ENCODE measurements at places on chromosomes 7 and 10. TPM values are rescaled to one million over a fixed set of nuclear protein-coding genes. Genes with fewer than 3 reads are reported as not detected.

Gene TAS2R41
- total RNA-seq, result not detected

GRCh38 chr7:67554986-67555385 lies 558.4 kb downstream of the TYW1 start:
- ATAC-seq, result no peak

DNA sequence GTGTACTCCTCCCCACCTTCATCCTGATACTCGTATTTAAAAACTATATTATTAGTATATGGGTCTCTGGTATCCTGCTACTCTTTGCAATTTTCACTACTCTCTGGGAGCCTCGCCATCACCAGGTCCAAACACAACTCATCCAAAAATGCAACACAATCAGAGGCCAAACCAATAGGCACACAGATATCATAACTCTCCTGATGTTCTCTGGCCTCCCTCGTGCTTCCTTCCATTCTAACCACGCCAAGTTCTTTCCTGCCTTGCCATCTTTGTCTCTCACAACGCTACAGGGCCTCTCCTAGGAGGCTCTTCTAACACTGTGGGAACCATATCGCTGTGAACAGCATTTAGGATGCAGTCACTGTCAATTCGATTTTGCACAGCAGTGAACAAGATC lies 7.3 kb downstream of the RHEB start:
- no peak for ATAC-seq

DNA sequence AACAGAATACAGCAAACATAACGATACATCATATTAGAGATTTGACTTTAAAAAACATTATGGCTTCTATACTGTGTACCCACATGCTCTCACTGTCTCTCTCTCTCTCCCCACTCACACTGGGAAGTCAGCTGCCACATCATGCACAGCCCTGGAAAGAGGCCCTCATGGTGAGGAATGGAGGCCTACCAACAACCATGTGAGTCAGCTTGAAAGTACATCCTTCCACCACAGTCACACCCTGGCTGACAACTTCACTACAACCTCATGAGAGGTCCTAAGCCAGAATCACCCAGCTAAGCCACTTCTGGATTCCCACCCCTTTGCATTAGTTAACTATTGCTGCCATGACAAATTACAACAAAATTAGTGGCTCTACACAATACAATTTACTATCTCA lies 23.3 kb upstream of the GPR22 start:
- no peak for ATAC-seq

GRCh38 chr10:15254808-15255648 lies 86.5 kb upstream of the NMT2 start:
- ATAC-seq, result peak; percentile 87

GRCh38 chr7:75639071-75639885 lies 99.5 kb downstream of the HIP1 start:
- ATAC-seq, result peak; percentile 55

Gene SLC16A9
- total RNA-seq, result 95.7 TPM

DNA sequence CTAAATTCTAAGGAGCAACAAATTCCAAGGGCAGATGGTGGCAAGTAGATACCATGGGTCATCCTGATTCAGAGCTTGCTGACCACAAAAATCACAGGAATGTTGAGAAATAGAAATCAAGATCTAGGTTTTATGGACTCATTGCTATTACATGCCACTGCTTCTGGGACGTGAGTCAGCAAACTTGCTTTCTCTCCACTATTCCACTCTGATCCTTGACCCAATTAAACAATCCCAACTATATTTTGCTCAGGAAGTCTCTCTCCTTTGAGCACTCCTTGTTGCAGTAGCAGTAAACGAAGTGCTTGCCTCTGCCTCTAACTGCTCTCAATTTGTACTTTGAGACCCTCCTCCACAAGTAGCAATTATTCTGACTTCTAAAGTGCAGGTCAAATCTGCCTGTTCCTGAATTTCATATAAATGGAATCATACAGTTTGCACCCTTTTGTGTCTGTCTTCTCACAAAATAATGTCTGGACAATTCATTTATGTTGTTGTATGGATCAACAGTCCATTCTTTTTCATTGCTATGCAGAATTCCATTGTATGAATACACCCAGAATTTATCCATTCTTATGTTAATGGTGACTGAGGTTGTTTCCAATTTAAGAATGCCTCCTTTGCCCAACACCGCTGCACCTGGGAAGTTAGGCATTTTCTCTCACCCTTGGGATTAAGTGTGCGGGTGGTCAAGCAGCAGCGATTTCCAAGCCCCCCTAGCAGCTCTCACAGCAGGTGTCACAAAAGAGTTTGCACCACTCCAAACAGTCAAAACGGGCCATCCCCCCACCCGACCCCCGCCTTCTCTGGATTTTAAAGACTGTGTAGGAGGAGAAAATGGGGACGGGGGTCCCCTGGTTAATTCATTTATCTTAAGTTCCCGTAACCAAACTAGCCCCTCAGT lies 35.9 kb downstream of the ACSM6 start:
- no peak for ATAC-seq

Gene HOXA13
- total RNA-seq, result 0.05 TPM

- ATAC-seq, result no peak
These were observed 4.8 kb upstream of the RAPGEF5 start for GRCh38 chr7:22361795-22362194.

GRCh38 chr10:50310560-50311174 lies 59.4 kb upstream of the ASAH2 start:
- ATAC-seq, result no peak

Gene CCDC3
- total RNA-seq, result 1.1 TPM

GRCh38 chr10:89954061-89954460 lies 252.7 kb downstream of the KIF20B start:
- no peak for ATAC-seq

Gene GATAD1
- 29.9 TPM for total RNA-seq

DNA sequence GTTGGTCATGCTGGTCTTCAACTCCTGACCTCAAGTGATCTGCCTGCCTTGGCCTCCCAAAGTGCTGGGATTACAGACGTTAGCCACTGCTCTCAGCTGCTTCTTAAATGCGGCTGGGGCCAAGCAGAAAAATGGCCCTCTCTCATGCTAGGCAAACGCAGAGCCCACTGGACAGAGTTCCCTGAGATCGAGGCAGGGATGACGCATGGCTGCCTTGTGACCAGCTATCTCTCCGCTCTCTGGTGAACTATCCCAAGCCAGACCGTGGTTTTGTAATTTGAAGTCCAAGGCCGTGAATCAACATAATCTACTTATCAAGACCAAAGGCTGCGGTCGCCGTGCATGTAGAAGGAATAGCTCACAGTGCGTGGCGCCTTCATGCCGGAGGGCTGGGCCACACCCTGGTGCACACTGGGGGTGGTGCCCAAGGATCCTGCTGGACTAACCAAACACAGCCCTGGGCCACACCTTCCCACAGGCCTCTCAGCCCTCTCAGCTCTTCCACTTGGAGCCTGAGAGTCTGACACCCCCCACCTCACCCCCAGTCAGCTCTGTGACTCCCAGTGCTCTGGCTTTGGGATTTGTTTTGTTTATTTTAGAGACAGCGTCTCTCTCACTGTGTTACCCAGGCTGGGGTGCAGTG lies 88.1 kb upstream of the CUX1 start:
- ATAC-seq, result peak; percentile 65

DNA sequence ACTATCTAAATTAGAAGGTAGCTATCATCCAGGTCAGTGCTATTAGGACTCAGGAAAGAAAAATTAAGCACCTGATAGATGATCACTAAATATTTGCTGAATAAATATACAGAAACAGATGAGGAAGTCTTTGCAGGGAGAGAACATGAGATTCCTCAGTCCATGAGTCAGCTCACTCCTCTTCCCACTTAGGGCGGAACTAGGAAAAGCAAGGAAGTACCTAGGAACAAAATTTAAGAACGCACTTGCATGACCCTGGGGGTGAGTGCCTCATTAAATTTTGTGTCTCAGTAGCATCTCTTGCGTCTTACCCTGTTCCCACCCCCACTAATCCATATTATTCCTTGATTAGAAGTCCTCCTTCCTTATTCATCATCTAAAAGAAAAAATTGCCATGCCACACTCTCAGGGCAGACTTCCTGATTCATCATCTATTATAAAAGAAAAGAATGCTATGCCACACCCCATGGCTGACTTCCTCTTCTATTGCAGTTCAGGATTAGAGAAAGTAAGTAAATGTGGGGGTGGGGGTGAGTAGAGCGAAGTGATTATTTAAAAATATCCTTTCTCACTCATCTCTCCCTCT lies 208.8 kb downstream of the THSD7A start:
- no peak for ATAC-seq

GRCh38 chr10:25933653-25934608 lies at the start of gene MYO3A:
TSS of gene MYO3A (plus strand) at chr10:25934229. CDS start at chr10:25952111, 17,882 bp downstream.
- ATAC-seq, result peak; percentile 77

DNA sequence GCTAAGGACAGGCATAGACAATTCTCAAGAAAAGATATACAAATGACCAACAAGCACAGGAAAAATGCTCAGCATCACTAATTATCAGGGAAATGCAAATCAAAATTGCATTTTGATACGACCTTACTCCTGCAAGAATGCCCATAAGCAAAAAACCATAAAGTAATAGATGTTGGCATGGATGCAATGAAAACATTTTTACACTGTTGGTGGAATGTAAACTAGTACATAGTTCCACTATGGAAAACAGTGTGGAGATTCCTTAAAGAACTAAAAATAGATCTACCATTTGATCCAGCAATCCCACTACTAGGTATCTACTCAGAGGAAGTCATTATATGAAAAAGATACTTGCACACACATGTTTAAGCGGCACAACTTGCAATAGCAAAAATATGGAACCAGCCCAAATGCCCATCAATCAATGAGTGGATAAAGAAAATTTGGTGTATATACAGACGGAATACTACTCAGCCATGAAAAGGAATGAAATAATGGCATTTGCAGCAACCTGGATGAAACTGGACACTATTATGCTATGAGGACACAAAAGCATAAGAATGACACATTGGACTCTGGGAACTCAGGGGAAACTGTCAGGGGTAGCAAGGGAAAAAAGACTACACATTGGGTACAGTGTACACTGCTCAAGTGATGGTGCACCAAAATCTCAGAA lies 59.3 kb downstream of the DGKI start:
- ATAC-seq, result no peak

DNA sequence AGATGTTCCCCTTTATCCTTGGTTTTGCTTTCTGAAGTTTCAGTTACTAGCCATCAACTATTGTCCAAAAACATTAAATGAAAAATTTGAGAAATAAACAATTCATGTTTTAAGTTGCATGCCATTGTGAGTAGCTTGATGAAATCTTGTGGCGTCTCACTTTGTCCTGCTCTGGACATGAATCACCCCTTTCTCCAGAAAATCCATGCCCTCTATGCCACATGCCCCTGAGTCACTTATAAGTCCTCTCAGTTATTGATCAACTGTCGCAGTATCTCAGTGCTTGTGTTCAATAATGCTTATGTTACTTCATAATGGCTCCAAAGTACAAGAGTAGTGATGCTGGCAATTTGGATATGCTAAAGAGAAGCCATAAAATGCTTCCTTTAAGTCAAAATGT lies 208.0 kb upstream of the FERD3L start:
- no peak for ATAC-seq

- ATAC-seq, result no peak
These were observed 92.5 kb upstream of the VIPR2 start for GRCh38 chr7:159237022-159237653.

DNA sequence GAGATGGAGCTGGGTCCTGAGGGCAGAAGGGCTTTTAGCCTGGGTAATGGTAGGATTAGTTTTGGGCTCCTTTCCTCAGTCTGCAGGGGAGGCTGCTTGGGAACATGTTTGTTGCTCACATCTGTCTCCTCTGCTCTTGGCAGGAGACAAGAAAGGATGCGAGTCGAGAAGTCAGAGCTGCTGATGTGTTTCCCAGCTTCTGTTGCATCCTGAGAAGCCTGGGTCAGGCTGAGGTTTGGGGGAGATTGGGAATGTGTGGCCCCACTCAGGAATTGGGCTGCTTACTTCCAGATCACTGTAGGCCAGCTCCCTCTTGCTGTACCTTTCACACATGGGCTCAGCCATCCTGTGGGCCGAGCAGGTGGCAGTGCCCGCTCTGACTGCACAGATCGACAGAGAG lies 79.2 kb downstream of the CCNY start:
- no peak for ATAC-seq

Gene ARL3
- 4.9 TPM for total RNA-seq

- ATAC-seq, result no peak
These were observed 8.2 kb upstream of the MAGI2 start for GRCh38 chr7:79461660-79462059.

Gene NAT16
- 3.8 TPM for total RNA-seq

GRCh38 chr7:94303118-94303517 lies 91.6 kb upstream of the COL1A2 start:
- no peak for ATAC-seq

Gene DKK1
- 115 TPM for total RNA-seq

GRCh38 chr10:106577266-106577665 lies 587.2 kb downstream of the SORCS1 start:
- ATAC-seq, result peak; percentile 29

DNA sequence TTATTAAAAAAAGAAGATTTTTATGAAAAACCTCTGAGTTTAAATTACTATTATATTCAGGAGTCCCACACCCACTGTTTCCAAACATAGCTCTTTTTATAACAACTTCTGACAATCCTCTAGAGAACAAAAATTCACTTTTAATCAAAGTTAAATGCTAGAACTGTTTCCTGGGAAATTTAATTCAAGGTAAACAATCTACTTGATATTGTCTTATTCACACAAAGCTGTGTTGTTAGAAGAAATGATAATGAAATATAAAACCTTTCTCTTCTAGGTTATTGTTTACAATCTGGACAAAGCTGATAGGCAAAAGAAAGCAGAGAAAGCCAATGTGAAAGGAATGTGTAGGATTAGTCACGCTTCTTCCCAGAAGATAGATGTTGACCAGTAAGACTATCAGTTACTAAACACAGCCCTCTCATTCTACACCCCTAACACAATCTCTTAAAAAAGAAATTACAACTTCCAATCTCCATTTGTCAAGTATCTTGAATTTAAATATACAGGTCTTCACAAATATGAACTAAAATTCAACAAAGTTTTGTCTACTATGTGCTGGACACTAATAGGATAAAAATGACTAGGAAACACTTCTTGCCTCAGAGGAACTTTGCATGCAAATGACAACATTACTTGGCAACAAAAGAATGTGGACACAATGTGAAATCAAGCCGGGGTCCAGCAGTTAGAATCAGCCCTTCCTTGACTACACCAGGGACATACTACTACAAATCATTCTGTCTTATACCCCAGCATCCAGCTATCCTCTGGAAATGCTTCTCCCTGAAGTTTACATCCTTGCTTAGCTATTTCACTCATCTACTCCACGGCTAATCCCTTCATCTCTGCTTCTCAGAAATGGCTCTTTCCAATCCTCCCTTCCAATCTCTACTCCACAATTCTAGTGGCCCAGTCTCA lies 123.7 kb downstream of the IMMP2L start:
- peak; percentile 58 for ATAC-seq

Gene OPN4
- 0.24 TPM for total RNA-seq

DNA sequence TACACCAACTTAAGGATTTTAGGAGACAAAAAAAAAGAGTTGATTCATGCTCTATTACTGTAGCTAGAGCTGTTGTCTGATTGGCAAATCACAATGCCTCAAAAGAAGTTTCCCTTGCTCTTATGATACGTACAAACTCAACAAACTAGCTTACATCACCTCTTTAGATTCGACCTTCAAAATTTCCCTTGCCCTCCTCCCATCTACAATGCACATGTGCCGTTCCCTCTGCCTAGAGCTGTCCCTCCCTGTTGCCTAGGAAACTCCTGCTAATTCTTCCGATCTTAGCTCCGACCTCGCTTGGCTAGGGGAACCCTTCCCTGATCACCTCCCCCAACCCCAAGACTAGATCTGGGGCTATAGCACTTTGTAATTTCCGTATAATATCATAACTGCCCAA lies 55.4 kb downstream of the MAP3K8 start:
- ATAC-seq, result peak; percentile 57

Measured in motor neuron (in vitro differentiated cells).